ENCODE measurements at places on chromosomes 6 and 20.

DNA sequence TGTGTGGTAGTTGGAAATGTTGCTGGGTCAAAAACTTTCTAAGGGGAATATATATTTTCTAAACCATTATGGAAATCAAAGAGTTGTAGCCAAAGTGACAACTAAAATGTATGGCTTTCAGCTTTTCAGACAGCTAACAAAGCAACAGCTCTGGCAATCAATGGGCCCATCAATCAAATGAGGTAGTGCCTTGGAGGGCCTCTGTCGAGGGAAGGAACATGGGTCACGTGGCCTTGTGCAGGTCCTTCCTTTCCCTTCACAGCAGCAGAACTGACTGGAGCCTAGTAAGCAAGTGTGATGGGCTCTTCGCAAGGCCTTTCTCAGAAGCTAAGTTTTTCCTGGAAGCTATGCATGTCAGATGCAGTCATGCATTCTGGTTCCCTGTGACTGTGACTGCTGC is 17.9 kb downstream of the FAXC start:
- no peak for DNase-seq

- DNase-seq: no peak
Observed at GRCh38 chr6:157017022-157017421, 239.8 kb downstream of the ARID1B start.

GRCh38 chr6:150499882-150500312 is 99.8 kb upstream of the PLEKHG1 start:
- no peak for DNase-seq

DNA sequence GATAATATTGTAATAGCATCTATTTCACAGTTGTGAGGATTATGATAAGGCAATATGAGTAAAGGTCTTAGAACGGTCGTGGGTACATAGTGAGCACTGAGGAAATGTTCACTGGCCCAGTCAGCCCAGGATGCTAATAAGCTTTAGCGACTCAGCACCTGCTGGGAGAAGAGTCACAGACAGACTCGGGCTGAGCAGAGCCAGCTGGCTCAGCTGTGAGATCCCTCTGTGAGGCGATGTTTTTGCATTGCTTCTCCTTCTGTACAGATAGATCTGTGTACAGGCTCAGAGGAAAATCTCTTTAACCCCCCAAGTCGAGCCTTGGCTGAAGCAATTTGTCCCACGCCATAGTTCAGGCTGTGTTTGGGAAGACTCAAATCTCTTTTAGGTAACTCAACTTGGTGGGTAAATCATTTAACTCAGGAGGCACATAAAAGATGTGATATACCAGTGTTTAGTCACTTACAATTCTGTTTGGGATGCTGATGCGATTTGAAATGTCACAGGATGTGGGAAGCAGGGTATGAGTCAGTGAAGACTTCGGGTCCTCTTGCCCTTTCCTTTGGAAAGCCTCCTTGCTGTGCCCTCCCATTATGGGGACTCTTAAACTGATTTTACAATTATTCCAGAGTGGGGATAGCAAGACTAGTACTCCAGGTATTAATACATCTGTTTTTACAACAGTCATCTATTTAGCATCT is 53.1 kb downstream of the PHACTR1 start:
- DNase-seq: no peak

DNA sequence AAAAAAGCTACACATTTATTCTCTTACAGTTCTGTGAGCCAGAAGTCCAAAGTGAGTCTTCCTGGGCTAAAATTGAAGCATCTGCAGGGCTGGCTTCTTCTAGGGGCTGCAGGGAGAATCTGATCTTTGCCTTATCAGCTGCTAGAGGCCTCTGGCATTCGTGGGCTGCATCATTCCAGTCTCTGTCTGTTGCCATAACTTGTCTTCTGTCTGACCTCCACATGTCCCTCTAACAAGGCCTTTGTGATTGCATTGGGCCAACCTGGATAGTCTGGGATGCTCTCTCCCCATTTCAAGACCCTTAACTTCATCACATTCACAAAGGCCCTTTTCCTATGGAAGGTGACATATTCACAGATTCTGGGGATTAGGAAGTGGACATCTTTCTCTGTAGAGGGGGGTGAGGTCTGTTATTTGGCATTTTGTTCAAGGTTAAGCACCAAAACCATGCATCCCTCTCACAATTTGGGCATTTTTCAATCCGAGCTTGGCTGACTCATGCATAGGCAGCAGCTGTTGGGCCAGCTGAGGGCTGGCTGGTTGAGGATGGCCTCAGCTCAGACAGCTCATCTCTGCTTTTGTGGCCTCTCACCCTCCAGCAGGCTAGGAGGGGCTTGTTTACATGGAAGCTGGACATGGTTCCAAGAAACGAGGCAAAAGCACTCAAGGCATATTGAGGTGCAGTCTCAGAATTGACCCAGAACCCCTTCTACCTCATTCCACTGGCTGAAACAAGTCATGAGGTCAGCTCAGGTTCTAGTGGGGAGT is 116.1 kb upstream of the NXT1 start:
- no peak for DNase-seq

DNA sequence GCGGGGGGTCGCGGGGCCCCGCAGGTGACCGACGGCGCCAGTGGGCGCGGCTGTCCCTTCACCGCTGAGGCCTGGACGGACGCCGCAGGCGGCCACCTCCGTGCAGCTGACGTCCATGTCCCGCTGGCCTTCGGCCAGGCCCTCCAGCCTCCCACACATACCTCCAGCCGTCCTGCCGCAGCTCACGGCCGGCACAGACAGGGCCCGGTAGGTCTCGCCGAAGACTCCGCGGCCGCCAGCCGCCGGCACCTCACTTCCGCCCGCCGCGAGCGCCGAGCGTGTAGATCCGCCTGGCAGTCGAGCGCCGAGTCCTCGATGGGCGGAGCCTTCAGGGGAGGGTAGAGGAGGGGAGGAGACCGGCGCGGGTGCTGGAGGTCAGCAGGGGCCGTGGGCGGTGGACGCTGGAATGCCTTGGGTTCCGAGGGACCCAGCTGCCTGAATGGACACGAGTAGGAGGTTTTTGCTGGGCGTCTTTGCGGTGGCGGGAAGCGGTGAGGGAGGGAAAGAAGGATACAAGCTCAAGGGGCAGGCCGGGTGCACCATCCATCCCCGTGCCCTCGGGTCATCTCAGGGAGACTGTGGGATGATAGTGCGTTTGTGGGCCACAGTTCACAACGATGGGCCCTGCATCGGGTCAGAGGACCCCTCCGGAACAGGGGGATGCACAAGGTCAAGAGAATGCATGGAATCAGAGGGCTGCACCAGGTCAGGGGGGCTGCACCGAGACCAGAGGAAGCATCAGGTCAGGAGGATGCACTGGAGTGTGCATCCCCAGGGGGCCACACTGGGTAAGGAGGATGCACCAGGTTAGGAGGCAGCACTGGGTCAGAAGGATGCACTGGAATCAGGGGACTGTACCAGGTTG is at the start of gene EXOC2:
Gene EXOC2, minus strand, starts transcription at position 282 of the 865 bp plus-strand sequence. CDS start 55,321 bp downstream, outside the sequence.
- DNase-seq: peak; percentile 58

DNA sequence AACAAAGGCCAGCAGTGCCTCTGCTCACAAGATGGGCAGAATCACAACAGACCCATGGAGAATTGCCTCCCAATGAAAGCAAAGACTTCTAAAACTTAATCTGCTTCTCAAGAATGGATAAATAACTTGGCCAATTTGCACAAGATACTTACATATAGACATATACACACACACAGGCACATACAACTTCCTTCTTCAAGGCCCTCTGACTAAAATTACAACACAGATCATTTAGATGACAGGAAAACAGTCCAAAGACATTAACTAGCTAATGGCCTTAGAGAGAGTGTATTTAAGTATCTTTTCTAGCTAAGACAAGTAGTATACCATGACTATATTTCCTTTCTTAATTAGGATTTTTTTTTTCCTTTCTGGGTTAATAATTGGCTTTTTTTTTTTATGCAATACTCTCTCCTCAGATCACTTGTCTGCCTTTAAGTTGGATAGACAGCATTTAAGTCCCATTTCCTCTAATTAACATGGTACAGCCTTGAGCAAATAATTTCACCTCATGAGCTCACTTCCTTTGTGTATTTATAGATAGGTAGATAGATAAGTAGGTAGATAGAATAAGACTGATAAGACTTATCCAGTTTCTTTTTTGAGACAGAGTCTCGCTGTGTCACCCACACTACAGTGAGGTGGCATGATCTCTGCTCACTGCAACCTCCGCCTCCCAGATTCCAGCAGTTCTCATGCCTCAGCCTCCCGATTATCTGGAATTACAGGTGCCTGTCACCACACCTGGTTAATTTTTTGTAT is 70.0 kb downstream of the NRSN1 start:
- no peak for DNase-seq

DNA sequence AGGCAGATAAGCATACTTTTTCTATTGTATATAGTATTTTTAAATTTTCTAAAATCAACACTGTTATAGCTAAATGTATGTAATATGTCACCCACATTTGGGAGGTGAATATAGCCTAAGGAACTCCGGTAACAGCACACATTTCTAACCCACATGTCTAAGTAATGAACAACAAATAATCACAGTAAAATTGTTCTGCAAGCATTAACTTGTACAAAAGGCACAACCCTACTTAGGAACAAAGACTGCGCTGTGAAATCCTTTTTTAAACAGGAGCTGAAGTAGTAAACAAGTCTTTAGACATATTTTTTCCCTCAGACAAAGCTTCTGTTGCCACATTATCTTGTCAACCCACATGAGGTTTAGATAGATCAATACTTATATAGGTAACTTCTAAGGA is 872.4 kb upstream of the SLC35B3 start:
- no peak for DNase-seq

GRCh38 chr6:80725156-80725930 is 618.9 kb downstream of the BCKDHB start:
- no peak for DNase-seq

DNA sequence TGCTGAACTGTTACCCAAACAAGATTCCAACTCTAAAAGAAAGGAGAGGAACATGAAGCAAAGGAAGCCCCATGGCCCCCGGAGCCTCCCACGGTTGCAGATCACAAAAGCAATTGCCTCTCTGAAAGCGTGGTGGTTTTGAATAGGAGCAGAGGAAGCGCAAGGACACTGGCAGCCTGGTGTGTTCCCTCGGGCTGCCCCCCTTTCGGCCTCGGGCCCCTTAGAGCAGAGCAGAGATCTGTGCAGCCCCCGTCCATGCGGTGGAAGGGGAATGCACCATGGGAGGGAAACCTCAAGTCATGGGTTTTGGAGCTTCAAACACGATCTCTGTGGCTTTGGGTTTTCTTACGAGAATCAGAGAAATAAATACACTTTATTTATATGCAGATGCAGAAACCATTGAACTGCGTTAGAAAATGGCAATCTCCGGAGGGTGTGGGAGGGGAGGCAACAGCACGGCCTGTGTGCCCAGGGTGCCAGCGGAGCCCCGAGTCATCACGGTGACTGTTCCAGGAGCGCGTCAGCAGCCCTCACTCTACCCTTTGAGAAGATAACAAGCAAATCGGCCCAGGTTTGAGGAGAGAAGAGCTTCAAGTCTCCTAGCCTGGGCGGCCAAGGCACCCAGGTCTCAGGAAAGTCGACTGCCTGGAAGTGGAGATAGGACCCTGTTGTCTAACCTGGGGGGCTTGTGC is 20.5 kb downstream of the FOXF2 start:
- no peak for DNase-seq

GRCh38 chr6:7439228-7439627 is 49.6 kb downstream of the RIOK1 start:
- no peak for DNase-seq

DNA sequence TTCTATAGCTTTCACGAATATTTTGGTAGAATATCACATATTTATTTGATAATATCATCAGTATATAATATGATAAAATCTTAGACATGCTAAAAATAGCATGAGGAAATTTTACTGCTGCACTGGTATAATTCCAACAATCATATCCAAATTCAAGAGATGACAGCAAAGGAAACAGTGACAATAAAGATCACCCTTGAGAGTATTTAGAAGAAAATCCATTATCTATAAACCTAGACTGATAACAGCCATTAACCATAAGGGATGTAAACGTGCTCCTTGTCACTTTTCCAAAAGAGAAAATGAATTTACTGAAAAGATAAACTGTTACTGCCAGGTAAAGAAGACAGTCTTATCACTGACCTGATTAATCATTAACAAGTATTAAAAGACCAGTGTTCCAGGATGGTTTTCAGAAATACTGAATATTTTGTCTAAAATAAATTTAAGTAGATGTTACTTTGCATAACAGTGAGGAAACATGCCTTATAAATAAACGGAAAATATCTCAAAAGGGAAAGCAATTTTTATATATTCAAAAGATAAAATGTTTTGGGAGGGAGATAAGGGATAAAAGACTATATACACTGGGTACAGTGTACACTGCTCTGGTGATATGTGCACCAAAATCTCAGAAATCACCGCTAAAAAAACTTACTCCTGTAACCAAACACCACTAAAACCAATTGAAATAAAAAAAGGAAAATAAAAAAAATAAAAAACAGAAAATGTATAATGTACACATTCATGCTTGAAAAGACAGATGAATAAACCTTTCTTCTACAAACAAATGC is 1704.7 kb downstream of the HACE1 start:
- no peak for DNase-seq

- peak; percentile 64 for DNase-seq
Observed at GRCh38 chr20:561437-562231, 18.0 kb upstream of the CSNK2A1 start.

DNA sequence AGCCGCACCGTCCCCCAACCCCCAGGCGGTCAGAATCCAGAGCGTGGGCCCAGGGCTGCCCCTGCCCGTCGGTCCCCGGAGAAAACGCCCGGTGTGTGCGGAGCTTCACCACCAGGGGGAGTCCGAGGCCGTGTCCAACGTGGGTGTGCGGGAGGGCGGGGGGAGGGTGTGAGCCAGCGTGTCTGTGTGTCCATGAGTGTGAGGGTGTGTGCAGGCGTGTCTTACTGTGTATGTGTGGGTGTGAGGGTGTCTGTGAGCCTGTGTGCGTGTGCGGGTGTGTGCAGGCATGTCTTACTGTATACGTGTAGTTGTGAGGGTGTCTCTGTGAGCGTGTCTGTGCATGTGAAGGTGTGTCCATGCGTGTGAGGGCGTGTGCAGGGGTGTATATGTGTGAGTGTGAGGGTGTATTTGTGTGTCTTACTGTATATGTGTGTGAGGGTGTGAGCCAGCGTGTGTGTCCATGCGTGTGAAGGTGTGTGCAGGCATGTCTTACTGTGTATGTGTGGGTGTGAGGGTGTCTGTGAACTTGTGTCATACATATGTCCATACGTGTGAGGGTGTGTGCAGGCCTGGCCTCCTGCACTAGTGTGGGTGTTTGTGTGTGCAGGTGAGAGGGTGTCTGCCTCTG is 24.6 kb upstream of the GATA5 start:
- DNase-seq: peak; percentile 95

Measured in HuH-7.5 (cell line).